ENCODE measurements at places on chromosomes 7 and 10. TPM values are rescaled to one million over a fixed set of nuclear protein-coding genes. Genes with fewer than 3 reads are reported as not detected.

DNA sequence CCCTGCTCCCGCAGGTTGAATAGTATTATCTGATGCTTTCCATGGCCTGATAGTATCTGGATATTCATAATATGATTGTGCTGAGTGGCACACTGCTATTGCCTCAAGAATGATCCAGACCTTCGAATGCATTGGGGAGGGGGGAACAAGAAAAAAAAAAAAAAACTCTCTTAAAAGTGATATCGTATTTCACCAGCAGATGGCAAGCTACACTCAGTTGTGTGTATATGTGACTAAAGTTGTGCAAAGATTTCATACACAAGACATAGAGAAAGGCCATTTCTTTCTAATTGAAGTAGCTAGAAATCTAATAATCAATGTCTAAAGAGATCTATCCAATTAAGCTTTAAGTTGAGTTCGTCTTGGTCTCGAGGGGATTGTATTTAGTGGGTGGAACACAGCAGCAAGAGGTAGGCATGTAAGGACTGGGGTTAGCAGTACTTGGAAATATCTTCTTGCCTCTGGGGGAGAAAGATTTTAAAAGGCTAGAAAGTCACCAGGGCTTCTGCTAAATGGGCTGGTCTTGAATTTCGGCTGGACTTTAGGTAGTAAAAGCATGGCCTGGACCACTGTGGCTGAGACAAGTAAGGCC, 15.3 kb downstream of the SFRP4 start:
- DNase-seq = no peak

DNA sequence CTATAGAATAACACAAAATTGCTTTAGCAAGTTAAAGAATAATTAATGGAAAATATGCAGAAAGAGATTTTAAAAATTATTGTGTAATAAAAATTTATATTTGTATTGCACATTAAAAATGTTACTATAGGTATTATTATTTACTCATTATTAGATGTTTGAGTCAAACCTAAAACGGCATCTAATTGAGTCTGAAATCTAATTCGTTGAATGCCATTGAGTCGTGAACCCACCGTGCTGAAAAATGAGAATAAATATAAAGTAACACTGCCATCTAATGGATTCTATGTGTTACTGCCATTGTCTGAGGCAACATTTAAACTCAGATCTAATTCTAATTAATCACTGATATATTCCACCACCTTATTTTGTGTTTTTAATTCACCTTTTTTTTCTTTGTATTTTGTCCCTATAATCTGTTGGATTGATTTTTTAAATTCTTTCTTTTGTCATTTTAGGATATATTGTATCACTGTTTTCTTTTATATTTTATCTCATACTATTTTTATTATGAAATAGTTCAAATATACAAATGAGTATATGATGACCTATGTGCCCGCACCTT, 62.2 kb downstream of the SAMD9 start:
- no peak for DNase-seq

GRCh38 chr10:49360271-49361177, 35.4 kb downstream of the DRGX start:
- DNase-seq = peak; percentile 80

GRCh38 chr10:126599949-126600682, 70.4 kb downstream of the C10orf90 start:
- no peak for DNase-seq

DNA sequence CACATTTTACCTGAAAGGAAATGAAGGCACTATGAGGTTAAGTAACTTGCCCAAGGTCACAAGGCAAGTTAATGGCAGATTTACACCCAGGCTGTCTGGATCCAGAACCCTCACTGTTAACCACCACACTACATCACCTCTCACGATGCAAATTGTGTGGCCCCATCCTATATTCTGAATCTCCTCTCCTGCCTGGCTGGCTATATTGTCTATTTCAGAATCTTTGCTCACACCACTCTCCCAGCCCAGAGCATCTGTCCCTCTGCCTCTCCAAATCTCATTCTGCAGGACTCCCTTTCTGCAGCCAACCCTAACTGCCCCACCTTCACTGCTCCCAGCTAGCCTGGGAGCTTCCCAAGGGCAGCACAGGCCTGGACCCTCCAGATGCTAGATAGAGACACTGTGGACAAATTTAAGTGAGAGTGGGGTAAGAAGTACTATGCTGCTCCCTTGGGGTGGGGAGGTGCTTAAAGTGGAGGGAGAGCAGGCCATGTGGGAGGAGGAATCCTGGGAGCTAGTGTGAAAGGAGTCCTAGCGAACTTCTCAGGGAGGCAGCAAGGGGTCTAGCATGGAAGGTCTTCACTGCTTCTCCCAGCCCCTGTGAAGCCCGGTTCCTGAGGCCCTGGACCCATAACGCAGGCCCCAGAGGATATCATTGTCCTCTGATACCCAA, 786 bp downstream of the CUEDC2 start:
- no peak for DNase-seq

DNA sequence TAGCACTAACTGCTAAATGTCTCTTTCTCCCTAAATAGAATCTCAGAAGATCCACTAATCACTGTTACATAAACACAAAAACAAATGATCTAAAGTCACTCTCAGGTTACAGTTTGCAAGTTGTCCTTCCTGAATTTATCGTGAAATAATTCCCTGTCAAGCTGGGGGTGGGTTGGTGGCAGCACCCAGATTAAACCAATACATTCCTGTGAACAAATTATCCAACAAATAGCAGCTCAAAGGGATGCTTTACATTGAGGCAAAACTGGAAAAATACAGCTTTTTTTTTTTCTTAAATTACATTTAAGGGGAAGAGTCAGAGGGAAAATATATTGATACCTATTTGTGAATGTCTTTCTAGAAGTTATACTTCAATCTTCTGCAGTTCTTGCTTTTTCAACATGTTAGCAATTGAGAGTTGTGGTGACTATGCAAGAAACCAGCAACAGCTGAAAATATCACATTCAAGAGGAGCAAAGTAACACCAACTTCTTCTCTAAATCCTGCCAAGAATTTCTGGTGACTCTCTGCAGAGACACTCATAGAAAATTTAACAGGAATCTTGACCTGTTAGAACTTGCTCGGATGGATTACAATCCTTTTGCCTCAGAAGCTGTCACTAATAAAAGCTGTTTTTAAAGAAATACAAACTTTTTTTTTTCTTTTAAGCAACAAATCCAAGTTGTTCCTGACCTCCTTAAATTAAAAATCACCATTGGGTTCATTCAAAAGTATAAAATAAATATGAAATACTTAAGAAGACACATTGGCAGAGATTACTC, 18.9 kb downstream of the LMOD2 start:
- DNase-seq = no peak

GRCh38 chr7:42414028-42414427, 177.0 kb upstream of the GLI3 start:
- no peak for DNase-seq

NPFFR1 gene
- polyA plus RNA-seq = 0.02 TPM

ZNF804B gene
- 0.02 TPM for polyA plus RNA-seq

TSPAN14 gene
- polyA plus RNA-seq = 27.6 TPM
